CD8-positive, alpha-beta memory T cell (primary cell): ENCODE measurements at places on chromosomes 2 and 18.

- no peaks in the 10 kb centered on the region for H3K27me3 ChIP-seq
- H3K4me1 ChIP-seq = peaks cover 24% of the 10 kb centered on the region
- H3K36me3 ChIP-seq = no peaks in the 10 kb centered on the region
- H3K4me3 ChIP-seq = no peak overlapping the region
- no peak overlapping the region for H3K27ac ChIP-seq
Observed at GRCh38 chr18:75201282-75202270, 7.4 kb downstream of the PTGR3 start.

DNA sequence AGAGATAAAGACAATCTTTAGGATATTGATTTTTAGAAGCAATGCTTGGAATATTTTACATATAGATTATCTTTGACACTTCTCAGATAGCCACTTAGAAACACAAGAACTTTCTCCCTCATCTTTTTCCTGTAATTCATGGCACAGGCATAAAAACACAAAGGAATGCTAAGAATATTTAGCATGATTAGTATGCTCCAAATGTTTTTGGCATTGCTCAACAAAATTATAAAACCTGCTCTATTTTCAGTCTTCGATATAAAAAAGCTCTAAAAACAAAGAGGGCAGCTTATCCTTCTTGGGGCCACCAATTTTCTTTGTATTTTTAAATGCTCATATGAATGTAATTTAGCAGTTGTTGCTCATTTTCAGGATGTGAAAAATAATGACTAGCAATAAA is 90.8 kb downstream of the RAD51AP2 start:
- no peaks in the 10 kb centered on the region for H3K27me3 ChIP-seq
- DNase-seq = no peak
- no peaks in the 10 kb centered on the region for H3K36me3 ChIP-seq
- H3K4me1 ChIP-seq = no peaks in the 10 kb centered on the region

DNA sequence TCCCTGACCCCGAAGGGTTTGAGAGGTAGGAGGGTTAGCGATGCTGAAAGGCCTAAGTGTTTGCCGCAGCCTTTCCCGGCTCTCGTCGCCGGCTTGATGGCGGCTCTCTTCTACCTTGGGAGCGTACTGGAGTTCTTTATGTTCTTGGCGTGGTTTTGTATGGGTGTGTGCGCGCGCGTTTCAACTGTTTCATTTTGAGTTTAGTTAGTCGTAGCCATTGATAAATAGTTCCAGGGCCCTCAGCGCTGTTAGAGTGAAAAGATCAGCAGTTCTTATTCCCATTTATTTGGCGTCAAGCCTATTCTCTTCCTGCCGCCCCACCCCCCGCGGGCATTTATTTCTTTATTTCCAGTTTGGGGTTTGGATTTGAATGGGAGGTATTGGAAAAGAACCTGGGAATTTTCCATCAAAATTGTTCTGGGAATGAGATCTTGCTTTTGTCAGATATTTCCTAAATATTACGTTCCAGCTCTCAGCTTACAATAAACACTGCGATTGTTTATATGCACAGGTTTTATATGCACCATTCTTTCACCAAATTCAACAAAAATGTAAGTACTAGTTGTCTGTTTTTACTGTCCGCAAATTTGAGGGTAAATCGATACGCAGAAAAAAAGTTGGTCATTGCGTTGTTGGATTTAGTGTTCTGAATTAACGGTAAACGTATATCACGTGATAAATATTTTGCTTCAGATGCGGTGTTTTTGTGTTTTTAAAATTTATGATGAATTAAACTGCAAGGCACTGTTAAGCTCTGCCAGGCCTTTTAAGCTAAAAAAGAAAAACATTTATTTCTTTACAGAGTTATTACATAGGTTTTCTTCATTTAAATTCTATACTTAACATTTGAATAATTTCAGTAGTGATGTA is 954 bp downstream of the CCNT2 start:
- H3K27me3 ChIP-seq = no peaks in the 10 kb centered on the region
- H3K4me1 ChIP-seq = peaks cover 55% of the 10 kb centered on the region

DNA sequence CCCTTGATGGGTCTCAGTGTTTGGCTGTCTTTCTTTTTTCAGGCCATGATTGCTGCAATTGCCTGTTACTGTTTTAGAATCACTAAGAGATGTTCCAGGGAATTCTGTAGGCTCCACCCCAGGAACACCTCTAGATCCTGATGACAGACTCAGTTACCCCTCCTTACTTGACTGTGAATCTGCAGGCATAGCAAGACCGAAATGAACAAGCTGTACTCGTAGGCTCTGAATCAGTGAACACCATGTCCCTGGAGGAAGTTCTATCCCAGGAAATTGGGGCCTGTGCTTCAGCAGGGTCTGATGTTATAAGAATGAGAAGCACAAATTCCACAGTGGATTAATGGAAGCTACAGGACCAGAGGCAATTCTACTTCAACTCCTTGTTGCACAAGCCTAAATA is 148.6 kb downstream of the COPS8 start:
- no peaks in the 10 kb centered on the region for H3K27me3 ChIP-seq
- DNase-seq = no peak
- H3K36me3 ChIP-seq = no peaks in the 10 kb centered on the region
- H3K4me3 ChIP-seq = no peak overlapping the region
- H3K27ac ChIP-seq = no peak overlapping the region

- no peaks in the 10 kb centered on the region for H3K4me1 ChIP-seq
- no peak for DNase-seq
- H3K4me3 ChIP-seq = no peak overlapping the region
- peaks cover under 1% of the 10 kb centered on the region for H3K36me3 ChIP-seq
- no peak overlapping the region for H3K27ac ChIP-seq
- H3K27me3 ChIP-seq = no peaks in the 10 kb centered on the region
Observed at GRCh38 chr18:79923896-79924585, 27.4 kb downstream of the SLC66A2 start.

DNA sequence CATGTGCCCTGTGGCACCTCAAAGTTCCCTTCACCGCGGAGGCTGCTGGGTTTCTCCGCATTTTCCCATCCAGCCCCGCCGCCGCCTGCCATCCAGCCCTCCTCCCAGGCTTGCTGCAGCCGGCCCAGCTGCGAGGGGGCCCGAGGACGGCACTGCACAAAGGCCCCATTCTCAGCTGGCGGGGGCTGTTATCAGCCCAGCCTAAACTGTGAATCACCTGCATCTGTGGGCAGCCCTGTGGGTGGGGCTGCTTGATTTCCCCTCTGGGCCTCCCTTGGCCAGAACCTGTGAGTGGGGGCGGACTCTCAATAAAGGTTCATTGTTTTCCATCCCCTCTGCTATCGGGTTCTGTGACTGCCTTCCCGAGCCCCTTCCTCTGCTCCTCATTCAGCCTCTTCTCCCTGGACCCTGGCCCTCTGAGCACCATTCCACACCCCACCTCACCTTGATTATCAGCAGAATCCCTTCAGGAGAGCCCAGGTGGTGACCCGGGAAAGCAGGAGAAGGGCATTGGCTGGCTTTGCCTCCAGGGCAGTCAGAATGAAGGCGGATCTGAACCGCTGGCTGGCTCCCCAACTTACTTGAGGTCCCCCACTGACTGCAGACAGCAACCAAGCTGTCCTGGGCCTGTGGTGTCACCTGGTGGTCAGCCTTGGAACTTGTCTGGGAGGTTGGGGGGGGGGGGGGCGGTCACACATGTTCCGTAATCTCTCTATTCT is 204.5 kb downstream of the ZFP36L2 start:
- no peak overlapping the region for H3K4me3 ChIP-seq
- H3K4me1 ChIP-seq = peaks cover 11% of the 10 kb centered on the region
- no peak overlapping the region for H3K27ac ChIP-seq
- H3K27me3 ChIP-seq = no peaks in the 10 kb centered on the region
- DNase-seq = no peak
- no peaks in the 10 kb centered on the region for H3K36me3 ChIP-seq

- DNase-seq = no peak
- H3K4me3 ChIP-seq = no peak overlapping the region
- no peaks in the 10 kb centered on the region for H3K4me1 ChIP-seq
- H3K27me3 ChIP-seq = no peaks in the 10 kb centered on the region
- no peak overlapping the region for H3K27ac ChIP-seq
- H3K36me3 ChIP-seq = no peaks in the 10 kb centered on the region
Observed at GRCh38 chr2:223314811-223315210, 262.8 kb downstream of the KCNE4 start.

- DNase-seq = no peak
- H3K4me1 ChIP-seq = no peaks in the 10 kb centered on the region
- H3K27ac ChIP-seq = no peak overlapping the region
- no peaks in the 10 kb centered on the region for H3K27me3 ChIP-seq
- H3K36me3 ChIP-seq = no peaks in the 10 kb centered on the region
Observed at GRCh38 chr2:194556629-194557028, 1100.4 kb upstream of the SLC39A10 start.

DNA sequence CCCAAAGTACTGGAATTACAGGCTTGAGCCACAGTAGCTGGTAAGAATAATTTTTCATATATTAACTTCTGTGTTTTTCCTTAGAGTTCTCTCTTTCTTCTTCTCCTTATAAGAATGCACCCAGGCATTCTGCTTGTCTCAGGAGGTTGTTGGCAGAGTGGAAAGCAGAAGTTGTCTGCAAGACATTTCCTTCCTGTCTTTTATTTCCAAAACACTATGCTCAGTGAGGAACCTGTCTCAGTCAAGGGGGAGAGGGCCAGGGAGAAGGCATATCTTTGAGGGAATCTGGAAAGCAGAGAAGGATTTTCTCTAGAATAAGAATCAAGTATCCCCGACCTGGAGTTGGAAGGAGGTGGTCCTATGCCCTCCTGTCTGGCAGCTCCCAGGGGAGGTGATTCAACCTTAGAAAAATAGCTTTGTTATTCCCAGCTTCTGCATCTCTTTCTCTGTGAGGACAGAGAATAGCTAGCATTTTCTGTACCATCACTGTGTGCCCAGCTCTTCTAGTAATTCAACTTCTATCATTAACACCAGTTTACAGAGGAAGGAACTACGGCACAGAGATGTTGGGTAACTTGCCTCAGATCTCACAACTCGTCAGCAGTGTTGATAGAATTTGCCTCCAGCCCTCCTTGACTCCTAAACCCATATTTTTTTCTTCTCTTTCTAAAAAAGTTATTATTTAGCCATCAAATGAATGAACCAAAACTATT is 3.8 kb upstream of the LPIN2 start:
- H3K27ac ChIP-seq = no peak overlapping the region
- H3K4me3 ChIP-seq = no peak overlapping the region
- no peaks in the 10 kb centered on the region for H3K36me3 ChIP-seq
- no peaks in the 10 kb centered on the region for H3K27me3 ChIP-seq
- H3K4me1 ChIP-seq = peaks cover 43% of the 10 kb centered on the region

DNA sequence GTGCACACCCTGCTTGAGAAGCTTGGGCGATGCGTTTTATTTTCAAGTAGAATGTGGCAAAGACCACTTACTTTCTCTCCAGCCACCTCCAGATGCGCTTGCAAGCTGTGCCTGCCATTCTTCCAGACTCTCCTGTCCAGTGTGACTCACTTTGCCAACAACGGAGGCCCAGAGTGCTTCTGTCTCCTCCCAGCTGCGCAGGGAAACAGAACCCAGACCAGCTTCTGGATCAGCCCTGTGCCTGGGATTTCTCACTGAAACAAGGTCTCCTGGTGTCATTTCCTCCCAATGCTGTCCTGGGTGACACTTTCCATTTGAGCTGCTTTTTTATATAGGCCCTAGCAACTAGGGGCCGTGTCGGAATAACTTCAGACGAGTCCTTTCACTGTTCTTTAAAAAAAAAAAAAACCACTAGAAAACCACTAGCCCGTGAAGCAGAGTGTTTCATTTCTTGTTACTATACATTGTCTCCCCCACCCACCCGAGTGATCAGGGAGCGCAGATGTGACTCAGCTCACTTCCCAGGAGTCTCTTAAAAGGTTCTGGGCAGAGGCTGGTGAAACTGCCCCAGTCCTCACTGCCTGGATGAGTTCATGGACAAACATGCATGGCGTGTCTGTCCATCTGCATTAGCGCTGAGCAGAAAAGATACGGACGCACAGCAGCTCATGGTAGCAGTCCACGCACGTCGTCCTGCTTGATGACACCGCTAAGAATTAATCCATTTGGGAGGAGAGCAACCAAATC is 25.3 kb upstream of the RPL31 start:
- no peaks in the 10 kb centered on the region for H3K4me1 ChIP-seq
- no peak overlapping the region for H3K27ac ChIP-seq
- no peak overlapping the region for H3K4me3 ChIP-seq
- no peak for DNase-seq
- no peaks in the 10 kb centered on the region for H3K36me3 ChIP-seq

GRCh38 chr2:88754585-88755320 is 63.3 kb downstream of the RPIA start:
- H3K27ac ChIP-seq = no peak overlapping the region
- H3K4me1 ChIP-seq = peaks cover 48% of the 10 kb centered on the region
- no peak overlapping the region for H3K4me3 ChIP-seq
- H3K27me3 ChIP-seq = no peaks in the 10 kb centered on the region

DNA sequence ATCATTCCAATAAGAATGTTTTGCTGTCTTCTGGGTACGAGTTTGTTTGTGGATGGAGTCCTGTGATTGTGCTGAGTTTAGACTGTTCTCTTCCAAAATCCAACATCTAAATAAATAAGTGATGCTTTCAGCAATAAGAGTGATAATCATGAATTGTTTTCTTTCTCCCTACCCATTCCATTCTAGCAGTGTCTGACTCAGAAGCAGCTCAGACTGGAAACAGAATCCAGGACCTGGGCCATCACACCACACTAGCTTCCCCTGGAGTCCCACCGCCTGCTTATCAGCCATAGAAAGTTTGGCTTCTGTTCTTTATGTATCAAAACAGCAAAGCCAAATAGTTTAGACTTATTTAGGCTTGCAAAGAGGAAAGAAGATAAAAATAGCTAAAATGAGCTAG is 76.4 kb upstream of the CNGA3 start:
- no peaks in the 10 kb centered on the region for H3K4me1 ChIP-seq
- no peaks in the 10 kb centered on the region for H3K36me3 ChIP-seq
- no peak for DNase-seq
- H3K27me3 ChIP-seq = no peaks in the 10 kb centered on the region
- no peak overlapping the region for H3K4me3 ChIP-seq

- no peak overlapping the region for H3K27ac ChIP-seq
- no peaks in the 10 kb centered on the region for H3K36me3 ChIP-seq
- DNase-seq = no peak
- H3K27me3 ChIP-seq = no peaks in the 10 kb centered on the region
- no peak overlapping the region for H3K4me3 ChIP-seq
Observed at GRCh38 chr18:32271672-32272208, 81.9 kb downstream of the MEP1B start.

GRCh38 chr2:9160732-9161131 is 45.9 kb upstream of the ASAP2 start:
- DNase-seq = no peak
- no peak overlapping the region for H3K27ac ChIP-seq
- H3K27me3 ChIP-seq = no peaks in the 10 kb centered on the region
- H3K4me3 ChIP-seq = no peak overlapping the region
- H3K4me1 ChIP-seq = no peaks in the 10 kb centered on the region
- no peaks in the 10 kb centered on the region for H3K36me3 ChIP-seq

- DNase-seq = no peak
- no peaks in the 10 kb centered on the region for H3K36me3 ChIP-seq
- no peaks in the 10 kb centered on the region for H3K4me1 ChIP-seq
Observed at GRCh38 chr2:199335502-199335901, 122.2 kb downstream of the SATB2 start.

GRCh38 chr2:107325981-107326786 is 440.2 kb upstream of the ST6GAL2 start:
- no peaks in the 10 kb centered on the region for H3K4me1 ChIP-seq
- no peak overlapping the region for H3K4me3 ChIP-seq
- no peak for DNase-seq
- H3K36me3 ChIP-seq = no peaks in the 10 kb centered on the region
- no peak overlapping the region for H3K27ac ChIP-seq

GRCh38 chr2:182266909-182267308 is 159.9 kb downstream of the PDE1A start:
- no peaks in the 10 kb centered on the region for H3K27me3 ChIP-seq
- no peaks in the 10 kb centered on the region for H3K4me1 ChIP-seq
- DNase-seq = no peak
- no peak overlapping the region for H3K27ac ChIP-seq
- no peak overlapping the region for H3K4me3 ChIP-seq

GRCh38 chr2:176134035-176134434 is 4.5 kb downstream of the HOXD8 start:
- DNase-seq = no peak
- peaks cover 29% of the 10 kb centered on the region for H3K4me1 ChIP-seq
- H3K36me3 ChIP-seq = no peaks in the 10 kb centered on the region
- no peak overlapping the region for H3K27ac ChIP-seq
